ENCODE measurements at places on chromosomes 7 and 10.

DNA sequence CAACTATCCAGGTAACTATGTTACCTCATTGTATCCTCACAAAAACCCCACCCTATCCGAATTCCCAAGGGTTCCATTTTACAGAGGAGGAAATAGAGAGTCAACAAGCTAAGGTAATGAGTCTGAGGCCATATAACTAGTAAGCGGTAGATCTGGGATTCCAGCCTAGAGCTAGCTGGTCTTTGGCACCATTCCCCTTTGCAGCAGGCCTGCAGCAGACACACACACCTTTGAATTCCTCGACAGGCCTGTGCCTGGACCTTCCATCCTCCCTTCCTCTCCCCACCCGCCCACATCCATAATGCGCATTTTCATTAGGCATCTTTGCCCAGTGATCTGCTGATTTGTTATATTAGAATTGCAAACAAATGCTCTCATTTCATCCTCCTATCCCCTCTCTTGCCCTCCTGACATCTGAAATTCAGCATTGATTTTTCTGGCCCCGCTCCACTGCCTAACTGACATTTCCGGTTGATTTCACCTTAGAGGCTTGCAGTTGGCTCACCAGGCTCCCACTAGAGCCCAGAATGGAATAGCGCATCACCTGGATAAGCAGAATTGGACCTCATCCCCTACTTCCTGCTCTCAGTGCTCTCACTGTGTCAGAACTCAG is 129.5 kb downstream of the PLXNA4 start:
- no peak for DNase-seq

DNA sequence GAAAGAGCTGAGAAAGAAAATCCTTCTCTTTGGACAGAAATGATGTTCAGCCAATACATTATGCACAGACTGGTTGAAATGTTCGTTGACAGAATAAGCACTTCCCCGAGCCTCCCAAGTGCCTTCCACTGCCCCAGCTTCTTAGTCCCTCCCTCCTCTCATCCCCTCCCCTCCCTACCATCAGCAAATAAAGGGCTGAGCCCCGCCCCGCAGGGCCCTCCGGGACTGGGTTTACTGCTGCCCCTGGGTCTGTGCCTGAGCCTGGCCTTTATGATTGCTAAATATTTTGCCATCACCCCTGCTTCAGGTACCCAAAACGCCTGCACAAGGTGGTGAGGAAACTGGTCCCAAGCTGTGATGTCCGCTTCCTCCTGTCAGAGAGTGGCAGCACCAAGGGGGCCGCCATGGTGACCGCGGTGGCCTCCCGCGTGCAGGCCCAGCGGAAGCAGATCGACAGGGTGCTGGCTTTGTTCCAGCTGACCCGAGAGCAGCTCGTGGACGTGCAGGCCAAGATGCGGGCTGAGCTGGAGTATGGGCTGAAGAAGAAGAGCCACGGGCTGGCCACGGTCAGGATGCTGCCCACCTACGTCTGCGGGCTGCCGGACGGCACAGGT is 28.1 kb downstream of the HKDC1 start:
- no peak for DNase-seq

- DNase-seq = no peak
These were observed 61.3 kb upstream of the EBF3 start for GRCh38 chr10:130025326-130025725.

GRCh38 chr7:68381731-68382130 is 1216.5 kb upstream of the AUTS2 start:
- DNase-seq = no peak

DNA sequence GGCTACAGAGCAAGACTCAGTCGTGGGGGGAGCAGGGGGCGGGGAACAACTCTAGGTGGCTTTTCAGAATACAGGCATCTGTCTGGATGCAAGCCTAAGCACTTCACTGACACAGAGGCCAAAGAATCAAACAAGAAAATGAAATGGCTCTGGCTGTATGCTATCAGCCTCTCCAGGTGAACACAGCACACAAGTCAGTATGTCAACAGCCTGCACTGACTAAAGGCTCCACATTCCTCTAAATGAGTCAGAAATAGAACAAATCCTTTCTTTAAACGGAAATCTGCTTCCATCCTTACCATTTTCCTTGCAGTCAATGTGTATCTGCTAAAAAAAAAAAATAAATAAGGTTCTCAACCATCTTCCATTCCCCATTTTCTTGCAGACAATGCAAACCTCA is 88.3 kb downstream of the ARMH3 start:
- DNase-seq = no peak

- DNase-seq = no peak
These were observed 91.9 kb downstream of the CNTNAP2 start for GRCh38 chr7:146208492-146208891.

All from stimulated activated CD8-positive, alpha-beta memory T cell treated with anti-CD3 and anti-CD28 coated beads, Interleukin-2, amount 100 ng/mL, for 48 hours (primary cell).